ENCODE measurements at places on chromosomes 1 and 21. TPM values are rescaled to one million over a fixed set of nuclear protein-coding genes. Genes with fewer than 3 reads are reported as not detected.

GRCh38 chr1:35406103-35406502, 137.6 kb downstream of the ZMYM4 start:
- DNase-seq: no peak

DNA sequence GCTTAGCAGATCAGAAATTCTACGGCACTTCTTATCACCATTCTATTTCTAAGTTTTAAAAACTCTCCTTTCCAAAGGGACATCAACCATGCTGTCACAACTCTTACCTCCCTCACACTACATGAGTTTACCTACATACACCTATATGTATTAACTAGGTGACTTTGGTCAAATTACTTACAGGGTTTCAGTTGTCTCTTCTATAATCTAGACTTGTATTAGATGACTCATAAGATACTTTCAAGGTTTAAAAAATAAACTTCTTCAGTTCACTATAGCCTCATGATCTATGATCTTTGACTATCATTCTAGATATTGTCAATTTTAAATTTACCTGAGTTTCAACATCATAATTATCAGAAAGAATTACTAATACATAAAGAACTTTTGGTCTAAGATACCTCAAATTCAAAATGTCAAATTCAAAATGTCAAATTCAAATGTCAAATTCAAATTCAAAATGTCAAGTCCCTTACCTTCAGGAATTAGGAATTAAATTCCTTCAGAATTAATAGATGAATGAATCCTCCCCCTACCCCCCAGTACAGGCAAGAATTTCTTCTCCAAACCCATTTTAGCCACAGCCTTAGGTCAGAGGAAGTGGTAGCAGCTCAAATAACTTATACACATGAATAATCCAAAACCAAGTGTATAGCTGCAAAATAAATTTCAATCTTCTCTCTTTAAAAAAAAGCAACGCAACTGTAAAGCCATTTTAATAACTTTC, 31.1 kb downstream of the OTUD7B start:
- no peak for DNase-seq

DNA sequence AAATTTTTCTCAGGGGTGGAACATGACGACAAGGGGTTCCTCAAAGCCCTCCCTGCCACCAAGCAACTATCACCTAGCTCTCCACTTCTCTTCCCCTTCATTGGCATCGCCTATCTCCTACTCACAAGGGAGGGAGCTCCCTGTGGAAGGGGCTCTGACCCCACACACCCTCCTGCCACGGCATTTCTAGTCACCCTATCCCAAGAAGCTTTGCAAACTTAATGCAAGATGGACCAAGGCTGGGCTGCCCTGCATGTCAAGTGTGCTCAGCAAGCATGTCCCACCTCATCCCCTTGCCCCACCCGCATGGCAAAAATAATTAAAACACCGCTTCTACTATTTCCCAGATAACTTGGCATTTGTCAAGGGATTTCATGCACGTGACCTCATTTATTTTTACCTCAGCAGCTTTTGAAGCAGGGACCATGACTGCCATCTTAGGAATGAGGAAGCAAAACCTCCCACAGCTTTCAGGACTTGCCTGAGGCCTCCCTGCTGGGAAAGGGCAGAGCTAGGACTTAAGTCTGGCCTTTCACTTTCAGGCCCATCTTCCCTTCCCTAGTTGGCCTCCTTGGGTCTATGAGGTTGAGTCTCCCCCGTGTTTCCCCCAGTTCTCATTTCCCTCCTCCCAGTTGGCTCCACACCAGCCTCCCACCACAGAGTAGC, 161.3 kb downstream of the TSEN15 start:
- no peak for DNase-seq

DNA sequence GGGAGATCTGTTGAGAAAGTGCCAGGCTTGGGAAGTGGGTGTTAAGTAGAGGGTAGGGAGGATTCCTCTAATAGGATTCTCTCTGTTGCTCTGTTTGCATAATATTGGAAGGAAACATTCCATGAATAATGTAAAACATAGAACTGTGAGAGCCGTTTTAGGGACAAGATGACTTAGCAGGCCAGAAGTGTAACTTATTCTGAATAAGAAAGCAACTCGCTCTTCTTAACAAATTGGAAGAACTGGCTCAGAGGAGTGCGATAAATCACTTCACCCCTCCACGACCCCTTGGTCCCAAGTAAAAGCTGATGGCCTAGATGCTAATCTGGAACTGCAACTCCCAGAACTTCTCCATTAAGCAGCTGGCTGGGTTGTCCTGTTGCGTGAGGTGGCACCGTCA, 19.1 kb downstream of the SIM2 start:
- no peak for DNase-seq

GRCh38 chr1:48645883-48646282, 130.8 kb downstream of the BEND5 start:
- DNase-seq: no peak

DNA sequence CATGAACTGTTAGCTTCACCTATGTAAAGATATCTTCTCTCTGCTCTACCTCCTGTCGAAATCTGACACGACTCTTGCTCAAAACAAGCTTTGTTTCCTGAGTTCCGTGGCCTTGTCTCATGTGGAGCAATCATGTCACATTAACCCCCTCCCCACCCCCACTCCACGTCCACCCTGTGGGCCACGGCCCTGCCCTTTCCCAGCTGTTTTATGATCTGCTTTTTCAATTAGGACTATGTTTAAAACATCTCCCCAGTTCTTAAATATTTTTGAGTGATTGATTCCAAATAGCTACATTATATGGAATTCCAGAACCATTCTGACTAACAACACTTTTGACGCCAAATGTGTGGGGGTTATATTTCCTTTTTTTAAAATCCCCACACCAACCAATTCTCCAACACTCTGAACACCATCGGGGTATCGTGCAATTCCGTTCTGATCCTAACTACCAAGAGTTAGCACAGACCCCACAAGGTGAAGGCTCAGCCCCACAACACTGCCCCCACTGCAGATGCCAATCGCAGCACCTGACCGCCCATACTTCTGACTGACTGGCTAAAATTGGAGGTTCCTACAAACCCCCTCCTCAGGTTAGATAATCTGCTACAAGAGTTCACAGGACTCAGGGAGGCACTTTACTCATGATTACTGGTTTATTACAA, 12.7 kb upstream of the S100A8 start:
- no peak for DNase-seq

GRCh38 chr1:82646888-82647287, 846.2 kb downstream of the ADGRL2 start:
- no peak for DNase-seq

DNA sequence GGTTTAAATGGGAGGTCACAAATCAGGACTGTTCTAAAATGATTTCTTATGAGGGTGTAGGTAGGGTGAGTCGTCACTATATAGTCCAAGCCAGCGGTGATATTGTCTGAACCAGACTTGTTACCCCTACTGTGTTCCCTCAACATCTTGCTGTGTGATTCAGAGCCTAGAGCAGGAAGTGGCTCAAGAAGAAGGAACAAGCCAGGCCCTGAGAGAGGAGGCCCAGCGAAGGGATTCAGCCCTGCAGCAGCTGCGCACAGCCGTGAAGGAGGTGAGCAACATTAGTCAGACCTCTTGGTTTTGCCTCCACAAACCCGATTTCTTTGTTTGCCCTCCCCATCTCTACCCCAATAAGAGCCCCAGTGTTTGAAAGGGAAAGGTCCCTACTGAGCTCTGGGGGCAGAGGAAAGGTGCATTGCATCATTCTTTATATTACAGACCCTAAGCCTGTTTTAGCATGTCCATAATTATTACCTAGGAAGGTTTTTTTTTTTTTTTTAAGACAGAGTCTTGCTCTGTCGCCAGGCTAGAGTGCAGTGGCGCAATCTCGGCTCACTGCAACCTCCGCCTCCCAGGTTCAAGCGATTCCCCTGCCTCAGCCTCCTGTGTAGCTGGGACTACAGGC, 5.0 kb upstream of the SH3BGRL3 start:
- DNase-seq: no peak

GRCh38 chr1:226365831-226366231, 42.1 kb downstream of the PARP1 start:
- DNase-seq: no peak

DNA sequence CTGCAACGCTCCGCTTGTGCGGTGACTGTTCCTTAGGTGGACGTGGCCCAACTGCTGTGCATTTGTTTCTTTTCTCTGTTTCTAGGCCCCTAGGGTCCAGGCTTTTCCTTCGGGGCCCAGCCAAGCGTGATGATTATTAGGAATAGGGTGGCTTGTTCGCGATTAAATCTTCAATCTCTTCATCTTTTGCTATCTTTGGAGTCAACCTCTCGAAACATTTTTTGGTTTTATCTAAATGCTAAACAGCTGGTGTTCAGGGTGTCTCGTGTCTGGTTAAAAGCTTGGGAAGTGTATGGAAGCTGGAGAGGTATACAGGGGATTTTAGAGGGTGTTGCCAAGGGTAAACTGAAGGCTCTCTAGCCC, 844 bp upstream of the PLD5 start:
- no peak for DNase-seq

GRCh38 chr1:28115267-28115666, 26.9 kb upstream of the EYA3 start:
- DNase-seq: no peak

- DNase-seq: peak; percentile 47
Observed at GRCh38 chr1:53576866-53577760, 117.9 kb downstream of the DMRTB1 start.

- no peak for DNase-seq
Observed at GRCh38 chr21:24260751-24261150, 1346.5 kb downstream of the MRPL39 start.

DNA sequence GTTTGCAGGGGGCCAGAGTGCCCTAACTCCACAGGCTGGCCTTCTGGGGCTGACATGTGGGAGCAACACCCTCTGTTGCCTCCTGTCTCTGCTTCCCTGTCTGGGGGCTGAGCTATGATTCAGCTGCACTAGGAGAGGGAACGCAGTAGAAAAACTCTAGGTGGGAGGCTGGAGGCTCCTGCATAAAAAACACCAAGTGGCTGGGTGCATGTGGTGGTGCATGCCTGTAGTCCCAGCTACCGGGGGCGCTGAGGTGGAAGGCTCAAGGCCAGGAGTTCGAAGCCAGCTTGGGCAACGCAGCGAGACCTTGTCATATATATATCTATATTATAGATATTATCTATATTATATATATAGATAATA, 5.6 kb downstream of the KIF17 start:
- no peak for DNase-seq

DNA sequence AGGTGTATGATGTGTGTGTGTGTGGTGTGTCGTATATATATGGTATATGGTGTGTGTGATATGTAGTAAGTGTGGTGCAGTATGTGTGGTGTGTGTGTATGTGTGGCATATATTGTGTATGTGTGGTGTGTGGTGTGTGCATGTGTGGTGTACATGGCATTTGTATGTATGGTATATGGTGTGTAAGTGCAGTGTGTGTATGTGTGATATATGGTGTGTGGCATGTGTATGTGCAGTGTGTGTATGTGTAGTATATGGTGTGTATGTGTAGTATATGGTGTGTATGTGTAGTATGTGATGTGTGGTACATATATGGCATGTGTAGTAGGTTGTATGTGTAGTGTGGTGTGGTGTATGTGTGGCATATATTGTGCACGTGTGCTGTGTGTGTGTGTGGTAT, 74.9 kb downstream of the OLFML3 start:
- DNase-seq: no peak

DNA sequence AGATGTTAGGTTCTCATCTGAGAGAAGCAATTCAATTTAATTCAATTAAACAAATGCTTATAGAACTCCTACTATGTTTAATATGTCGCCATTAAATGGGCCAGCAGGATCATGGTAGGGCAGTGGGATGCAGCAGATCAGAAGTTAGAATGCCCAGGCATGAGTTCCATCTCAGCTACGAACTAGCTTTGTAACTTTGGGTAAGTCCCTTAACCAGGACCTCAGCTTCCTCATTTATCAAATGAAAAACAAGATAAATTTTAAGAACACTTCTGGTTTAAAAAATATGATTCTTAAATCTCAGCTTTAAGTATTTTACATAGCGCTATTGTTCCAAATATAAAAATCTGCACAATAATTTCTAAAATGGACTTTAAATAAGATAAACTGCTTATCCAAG, 67.5 kb upstream of the GFI1 start:
- DNase-seq: no peak

DNA sequence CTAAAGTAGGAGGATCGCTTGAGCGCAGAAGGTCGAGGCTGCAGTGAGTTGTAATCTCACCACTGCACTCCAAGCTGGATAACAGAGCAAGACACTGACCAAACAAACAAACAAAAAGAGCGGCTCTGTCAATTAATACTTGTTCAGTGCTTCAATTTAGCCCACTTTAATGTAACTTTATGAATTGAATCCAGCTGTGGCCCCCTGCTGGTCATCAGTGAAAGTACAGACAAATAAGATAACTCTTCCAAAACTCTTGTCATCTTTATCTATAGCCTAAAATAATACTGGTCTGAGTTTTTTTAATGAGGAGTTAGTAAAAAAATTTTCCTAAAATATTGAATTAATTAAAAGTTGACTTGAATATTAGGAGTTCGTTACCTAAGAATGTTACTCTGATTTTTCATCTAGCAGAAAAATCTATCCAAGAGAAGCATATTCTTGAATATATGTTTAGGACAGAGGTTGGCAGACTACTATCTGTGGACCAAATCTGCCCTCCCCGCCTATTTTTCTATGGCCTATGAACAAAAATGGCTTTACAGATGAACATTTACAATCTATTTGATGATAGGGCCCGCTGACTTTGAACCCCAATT, 26.1 kb downstream of the ATP5PF start:
- DNase-seq: peak; percentile 78

Gene SELENBP1
- not detected for total RNA-seq

Gene CDKN2C
- 18.5 TPM for total RNA-seq

Gene RNU5D-1
- total RNA-seq: not detected

Gene OVAAL
- 4.2 TPM for total RNA-seq

Gene BSDC1
- 45.1 TPM for total RNA-seq
